ENCODE measurements at places on chromosomes 7 and 10.

GRCh38 chr10:20405050-20405449, 492.1 kb downstream of the NEBL start:
- no peak for DNase-seq

GRCh38 chr7:99553039-99553438, 1.1 kb upstream of the FAM200A start:
- DNase-seq = no peak

DNA sequence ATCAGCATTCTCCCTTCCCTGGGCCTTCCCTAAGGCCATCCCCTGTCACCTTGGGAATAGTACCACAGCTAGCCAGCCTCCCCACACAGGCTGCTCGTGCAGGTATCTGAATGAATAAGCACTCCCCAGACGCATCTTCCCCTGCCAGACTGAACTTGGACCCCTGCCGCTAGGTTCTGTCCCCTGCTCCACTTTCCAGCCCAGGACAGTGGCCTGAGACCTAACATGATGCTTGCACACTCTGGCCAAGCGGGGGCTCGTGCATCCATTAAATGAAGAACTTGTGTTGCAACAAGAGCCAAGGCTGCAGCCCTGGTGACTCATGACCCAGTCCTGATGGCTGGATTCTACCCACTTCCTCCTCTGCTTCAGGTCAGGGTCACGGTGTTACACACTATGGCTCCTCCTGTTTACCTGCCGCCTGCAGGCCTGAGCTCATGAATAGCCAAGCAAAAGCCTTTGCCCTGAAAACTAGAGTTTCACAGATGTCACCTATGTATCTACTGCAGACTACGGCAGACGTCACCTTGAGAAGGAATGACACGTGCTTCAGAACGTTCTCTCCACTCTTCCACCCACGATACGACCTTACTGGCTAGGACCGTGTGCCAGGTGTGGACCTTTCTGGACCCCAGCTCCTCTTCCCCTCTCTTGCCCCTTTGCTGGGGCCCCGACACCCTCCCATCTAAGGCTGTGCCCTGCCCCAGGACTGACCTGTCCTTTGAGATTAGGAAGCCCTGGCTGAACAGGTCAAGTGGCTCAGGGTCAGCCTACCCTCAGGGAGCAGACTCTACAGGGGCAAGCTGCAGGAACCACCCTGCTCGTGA, 6.5 kb downstream of the ASB13 start:
- DNase-seq = peak; percentile 43

DNA sequence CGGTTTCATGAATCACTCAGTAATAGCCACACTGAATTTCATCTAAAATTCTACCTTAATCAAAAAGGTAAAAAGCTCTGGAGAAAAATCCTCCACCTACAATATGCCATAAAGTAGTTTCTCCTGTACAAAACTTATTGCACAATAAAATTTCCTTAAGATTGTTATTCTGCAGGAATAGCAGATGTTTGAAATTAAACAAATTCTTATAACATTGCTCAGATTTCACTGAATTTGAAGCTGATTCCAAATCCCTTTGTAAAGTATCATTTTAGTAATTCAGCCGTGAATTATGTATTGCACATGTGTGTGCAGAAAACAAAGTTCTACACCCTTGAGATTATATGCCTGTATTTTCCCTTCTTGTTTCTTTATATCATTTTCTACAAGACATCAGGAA, 123.8 kb downstream of the AMPH start:
- no peak for DNase-seq

DNA sequence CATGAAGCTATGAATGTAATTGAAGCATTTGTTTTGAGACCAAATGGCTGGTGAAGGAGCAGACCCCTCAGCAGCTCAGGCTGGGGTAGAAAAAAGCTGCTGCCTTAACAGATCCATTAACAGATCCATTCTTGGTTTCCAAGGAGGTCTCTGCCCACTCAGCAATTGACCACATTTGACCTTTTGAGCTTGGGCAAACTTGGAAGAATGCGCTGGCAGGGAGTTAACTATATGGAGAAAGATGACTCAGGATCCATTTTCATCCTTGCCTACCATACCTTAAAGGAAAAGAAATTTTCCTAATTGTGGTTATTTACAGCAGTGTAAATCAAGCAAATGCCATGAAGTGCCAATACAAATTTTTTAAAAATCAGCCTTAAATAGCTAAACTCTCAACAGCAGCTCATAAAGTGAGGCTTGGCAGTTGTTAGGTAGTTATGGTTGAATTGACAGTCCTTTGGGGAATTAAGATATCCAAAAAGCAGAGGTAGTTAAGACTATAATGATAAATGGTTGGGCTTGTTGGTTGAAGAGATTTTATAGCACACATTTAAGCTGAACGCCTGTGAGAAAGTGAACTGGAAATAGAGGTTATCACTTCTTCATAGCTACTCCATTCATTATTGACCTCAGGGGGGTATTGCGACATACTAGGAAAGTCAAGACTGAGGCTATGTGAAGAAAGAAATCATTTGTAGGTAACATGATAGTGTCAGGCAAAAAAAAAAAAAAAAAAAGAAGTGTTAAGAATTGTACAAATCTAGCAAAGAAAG, 83.9 kb downstream of the MKX start:
- no peak for DNase-seq

GRCh38 chr7:112744818-112745217, 45.4 kb downstream of the TMEM168 start:
- no peak for DNase-seq

DNA sequence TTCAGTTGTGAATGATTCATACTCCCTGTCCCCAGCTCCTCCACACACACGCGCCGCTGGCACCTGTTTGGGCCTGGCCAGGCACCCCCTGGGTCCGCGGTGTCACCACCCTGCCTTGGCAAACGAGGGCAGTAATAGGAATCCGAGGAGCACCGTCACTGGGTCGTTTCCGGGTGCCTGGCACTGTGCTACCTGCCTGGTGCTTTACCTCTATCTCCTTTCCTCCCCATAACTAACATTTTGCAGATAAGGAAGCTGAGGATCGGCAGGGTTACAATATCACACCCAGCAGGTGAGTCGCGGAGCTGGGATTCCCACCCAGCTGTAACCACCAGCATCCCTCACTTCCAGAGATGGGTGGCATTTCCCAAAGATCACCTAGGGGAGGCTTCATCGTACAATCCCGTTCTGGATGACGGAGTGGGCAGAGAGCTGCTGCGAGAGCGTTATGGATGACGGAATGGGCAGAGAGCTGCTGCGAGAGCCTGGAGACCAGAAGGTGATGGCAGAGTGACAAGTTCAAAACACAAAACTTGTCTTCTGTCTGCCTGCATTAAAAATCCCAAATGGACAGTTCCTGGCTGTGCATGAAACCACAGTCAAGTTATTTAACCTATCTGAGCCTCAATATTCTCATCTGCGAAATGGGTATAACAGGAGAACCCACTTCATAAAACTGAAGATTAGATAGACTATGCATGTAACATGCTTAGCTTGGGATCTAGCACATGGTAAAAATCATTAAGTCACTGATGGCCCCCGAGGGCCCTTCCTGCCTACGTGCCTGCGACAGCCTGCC, 1.1 kb upstream of the HSPA12A start:
- no peak for DNase-seq

Data from activated CD4-positive, alpha-beta T cell treated with anti-CD3 and anti-CD28 coated beads, Interleukin-10, Interleukin-2, amounts not matched to agents 100 ng/mL and 50 ng/mL, durations not matched to agents 16 hours and 8 hours (primary cell).